ENCODE measurements at places on chromosomes 4 and X.
A peak's percentile ranks its signal among the peaks of the same experiment; 100 is the strongest.

- no peak for DNase-seq
Observed at GRCh38 chrX:19789782-19790181, 97.6 kb downstream of the SH3KBP1 start.

DNA sequence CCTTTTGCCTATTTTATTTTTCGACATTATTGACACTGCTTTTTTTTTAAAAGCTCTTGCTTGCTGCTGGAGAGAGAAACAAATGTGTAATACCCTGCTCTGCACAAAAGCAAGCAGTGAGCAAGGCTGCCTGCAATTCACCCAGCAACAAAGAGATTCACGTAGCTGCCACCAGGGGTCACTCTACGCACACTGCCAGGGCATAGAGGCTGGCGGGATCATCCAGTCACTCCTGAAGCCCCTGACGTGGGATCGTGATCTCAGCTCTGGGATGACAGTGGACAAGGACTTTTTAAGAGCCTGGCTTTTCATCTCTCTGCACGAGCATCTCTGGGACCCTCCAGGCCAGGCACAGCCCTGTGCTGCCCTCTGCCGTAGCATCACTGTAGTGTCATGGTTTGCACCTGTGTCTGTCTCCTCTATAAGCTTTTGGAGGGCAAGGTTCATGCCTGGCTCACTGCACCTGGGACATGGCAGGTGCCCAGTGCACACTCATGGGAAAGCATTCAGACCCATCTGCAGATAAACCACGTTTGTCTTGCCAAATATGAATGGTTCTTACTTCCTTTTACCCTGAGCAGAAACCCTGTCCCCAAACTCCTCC, 19.8 kb downstream of the C4orf50 start:
- DNase-seq = peak; percentile 80

DNA sequence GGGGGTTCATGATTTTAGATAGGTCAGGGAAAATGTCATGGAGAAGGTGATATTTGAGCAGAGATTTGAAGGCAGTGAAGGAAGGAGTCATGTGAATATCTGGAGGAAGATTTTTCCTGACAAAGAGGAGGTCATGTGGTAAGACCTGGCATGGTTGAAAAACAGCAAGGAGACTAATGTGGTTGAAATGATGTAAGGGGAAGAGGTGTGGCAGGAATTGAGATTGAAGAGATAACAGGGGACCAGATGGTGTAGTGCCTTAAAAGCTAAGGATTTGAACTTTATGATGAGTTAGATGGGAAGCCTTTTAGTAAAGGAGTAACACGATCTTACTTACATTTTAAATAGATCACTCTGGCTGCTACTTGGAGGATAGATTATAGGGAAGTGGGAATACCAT, 210.9 kb downstream of the RTL9 start:
- DNase-seq = no peak

GRCh38 chr4:78293821-78294301, 236.7 kb downstream of the FRAS1 start:
- no peak for DNase-seq

DNA sequence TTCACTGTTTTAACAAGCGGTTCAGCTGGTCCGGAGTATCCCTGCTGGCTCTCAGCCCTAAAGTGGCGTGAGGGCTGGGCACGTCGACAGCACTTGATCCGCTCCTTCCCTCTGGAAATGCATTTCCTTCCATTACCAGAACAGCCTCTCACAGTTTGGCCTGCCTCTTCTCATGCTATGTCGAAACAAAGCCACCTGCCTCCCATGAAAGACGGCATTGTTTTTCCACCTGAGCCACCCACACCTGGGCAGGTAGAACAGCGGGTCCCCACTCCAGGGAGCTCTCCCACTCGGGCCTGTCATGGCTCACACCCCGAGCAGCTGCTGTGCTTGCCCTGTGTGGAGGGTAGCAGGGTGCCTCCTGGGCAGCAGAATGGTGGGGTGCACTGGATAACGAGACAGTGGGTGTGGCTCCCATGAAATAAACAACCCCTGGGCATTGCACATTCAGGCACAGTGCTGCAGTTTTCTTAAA, 86.2 kb downstream of the FHDC1 start:
- DNase-seq = no peak

DNA sequence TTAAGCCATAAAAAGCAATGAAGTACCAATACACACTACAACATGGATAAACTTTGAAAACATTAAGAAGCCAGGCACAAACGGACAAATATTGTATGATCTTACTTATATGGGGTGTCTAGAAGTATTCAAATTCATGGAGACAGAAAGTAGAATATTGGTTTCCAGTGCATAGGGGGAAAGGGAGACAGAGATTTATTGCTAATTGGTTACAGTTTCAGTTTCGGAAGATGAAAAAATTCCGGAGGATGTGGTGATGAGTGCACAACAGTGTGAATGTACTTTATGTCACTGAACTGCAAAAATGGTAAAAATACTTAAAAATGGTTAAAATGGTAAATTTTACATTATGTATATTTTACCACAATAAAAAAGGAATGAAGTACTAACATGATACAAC, 5.1 kb upstream of the PRDX4 start:
- no peak for DNase-seq

- peak; percentile 75 for DNase-seq
Observed at GRCh38 chrX:154013614-154014360, 5.9 kb downstream of the IRAK1 start.

DNA sequence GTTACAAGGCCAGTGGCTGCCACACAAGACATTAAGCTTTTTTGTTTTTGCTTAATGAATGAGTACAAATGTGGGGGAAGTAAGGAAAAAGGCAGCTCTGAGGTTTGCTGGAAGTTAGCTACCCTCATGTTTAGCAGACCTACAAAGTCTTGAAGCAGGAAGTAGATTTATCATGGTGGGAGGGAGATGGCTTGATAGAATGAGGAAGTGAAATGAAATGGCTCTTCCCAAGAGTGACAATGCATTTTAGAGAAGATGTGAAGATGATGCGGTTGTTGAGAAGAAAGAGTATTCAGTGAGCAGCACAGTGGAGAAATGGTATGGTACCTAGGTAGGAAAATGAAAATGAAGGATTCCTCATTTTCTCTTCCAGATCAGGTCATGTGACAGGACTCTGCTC, 108.0 kb downstream of the SLIT2 start:
- no peak for DNase-seq

DNA sequence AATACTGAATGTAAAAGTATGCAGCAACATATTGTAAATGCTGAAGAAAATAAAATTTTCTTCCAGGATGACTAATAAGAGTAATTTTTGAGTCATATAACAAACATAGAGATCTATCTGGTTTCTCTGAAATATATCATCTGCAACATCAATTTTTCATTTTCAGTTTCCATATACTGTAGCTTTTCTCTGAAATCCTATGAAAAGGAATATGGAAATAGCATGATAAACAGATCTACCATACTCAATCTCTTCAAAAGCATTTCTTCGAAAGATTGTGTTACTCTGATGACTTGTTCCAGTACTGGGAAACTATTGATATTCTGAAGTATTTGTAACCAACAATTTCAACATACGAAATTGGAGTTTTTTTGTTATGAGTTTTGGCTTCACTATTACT, 1156.7 kb downstream of the FAM133A start:
- no peak for DNase-seq

- DNase-seq = no peak
Observed at GRCh38 chrX:20347481-20347880, 80.8 kb upstream of the RPS6KA3 start.

GRCh38 chr4:39446842-39447573, 11.7 kb downstream of the RPL9 start:
- peak; percentile 81 for DNase-seq

GRCh38 chr4:38383646-38384121, 280.3 kb upstream of the KLF3 start:
- DNase-seq = no peak

GRCh38 chr4:151276787-151277562, at the start of gene PRSS48:
TSS of gene PRSS48 (plus strand) at chr4:151277161. CDS start at chr4:151277173, 12 bp downstream.
- DNase-seq = peak; percentile 50

DNA sequence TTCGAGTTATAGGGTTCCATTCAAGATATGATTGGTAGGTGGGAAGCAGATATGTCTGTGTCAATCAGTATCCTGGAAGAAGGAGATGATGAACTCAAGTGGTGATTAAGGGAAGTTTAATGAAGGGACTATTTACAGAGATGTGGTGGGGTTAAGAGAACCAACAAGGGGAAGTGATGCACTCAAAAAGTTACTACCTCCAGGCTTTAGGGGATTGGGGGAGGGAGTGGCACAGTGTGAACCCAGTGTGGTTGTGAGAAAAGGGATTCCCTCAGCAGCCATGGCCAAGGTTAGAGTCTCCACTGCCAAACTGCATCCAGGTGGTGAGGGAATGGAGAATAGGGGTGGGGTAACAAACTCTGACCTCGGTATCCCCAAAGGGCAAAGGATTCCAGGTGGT, 27.9 kb downstream of the PKD2 start:
- no peak for DNase-seq

- DNase-seq = no peak
Observed at GRCh38 chr4:66062921-66063320, 392.6 kb upstream of the EPHA5 start.

DNA sequence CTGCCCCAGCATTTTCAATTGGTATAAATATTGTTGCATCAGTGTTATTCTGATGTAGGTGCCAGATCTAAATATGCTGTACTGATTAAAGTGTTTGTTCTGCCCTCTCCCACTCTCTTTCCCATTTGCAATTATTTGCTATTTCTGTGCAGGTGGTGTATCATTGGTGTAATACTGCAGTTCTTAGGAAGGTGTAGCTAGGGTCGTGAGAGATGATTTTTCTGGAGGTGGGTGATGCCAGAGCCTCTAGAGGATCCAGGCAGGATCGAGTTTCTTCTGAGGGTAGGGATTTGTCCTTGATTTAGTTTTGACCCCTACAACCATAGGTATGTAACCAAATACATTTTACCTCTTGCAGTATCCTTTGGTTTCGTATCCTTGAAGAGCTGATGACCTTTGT, 1.9 kb downstream of the SMAD1 start:
- no peak for DNase-seq

GRCh38 chr4:106478152-106478551, 109.6 kb upstream of the GIMD1 start:
- no peak for DNase-seq

DNA sequence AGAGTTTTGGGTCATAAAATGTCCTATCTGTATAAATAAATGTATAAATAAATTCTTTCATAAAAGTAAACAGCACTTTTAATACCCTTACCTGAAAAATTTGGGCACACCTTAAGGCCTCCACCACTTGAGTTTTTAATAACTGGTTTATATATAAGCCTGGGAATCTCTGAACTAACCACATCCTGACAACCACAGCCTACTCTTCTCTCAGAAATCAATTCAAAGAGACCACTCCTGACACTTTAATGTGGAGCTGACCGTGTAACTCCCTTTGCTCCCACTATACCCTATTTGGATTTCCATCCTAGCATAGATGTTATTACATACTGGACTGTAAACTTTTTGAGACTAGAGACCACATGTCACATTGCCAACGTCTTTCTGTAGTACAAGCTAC, 3.5 kb downstream of the FBXL5 start:
- DNase-seq = no peak

DNA sequence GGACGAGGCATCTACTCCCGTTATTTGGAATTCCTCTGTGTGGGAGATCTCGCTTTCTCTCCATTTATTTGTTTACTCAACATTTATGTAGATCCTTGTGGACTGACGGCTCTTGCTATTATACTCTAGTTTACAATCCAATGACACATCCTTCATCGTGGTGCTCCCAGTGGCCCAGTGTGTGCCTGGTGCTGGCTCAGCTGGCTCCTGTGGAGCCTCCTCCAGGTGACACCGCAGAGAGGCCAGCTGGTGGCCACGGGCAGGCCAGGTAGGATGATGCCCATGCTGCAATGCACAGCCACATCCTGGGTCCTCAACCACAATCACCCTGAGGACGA, 84.0 kb upstream of the AFAP1 start:
- no peak for DNase-seq

GRCh38 chr4:185145572-185145971, 2.5 kb downstream of the SLC25A4 start:
- no peak for DNase-seq

DNA sequence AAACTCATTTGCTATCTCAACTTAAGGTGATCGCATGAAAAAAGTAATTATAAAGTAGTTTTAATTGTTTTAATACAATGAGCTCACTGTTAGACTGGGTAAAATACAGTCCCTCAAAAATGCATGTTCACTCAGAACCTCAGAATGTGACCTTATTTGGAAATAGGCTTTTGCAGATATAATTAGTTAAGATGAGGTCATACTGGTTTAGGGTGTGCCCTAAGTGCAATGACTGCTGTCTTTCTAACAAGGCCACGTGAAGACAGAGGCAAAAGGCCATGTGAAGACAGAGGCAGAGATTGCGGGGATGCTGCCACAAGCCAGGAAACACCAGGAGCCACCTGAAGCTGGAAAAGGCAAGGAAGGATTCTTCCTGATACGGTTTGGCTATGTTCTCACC, 262.1 kb downstream of the NKX6-1 start:
- DNase-seq = no peak

DNA sequence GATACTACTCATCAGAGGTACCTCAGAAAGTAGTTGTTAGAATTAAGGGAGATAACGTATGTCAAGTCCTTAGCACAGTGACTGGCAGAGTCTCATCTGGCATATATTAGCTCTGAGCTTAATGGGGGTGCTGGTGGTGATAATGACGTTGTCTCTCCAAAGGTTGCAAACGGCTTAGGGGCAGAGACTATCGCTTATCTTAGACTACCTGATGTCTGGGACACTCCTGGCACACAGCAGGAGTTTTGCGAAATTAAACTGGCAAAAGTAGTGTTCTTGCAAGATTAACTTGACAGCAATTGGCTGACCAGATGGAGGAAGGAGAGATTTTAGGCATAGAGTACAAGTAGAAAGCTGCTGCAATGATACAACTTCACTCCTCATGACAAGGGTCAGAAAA, 300.1 kb upstream of the FTHL17 start:
- no peak for DNase-seq

DNA sequence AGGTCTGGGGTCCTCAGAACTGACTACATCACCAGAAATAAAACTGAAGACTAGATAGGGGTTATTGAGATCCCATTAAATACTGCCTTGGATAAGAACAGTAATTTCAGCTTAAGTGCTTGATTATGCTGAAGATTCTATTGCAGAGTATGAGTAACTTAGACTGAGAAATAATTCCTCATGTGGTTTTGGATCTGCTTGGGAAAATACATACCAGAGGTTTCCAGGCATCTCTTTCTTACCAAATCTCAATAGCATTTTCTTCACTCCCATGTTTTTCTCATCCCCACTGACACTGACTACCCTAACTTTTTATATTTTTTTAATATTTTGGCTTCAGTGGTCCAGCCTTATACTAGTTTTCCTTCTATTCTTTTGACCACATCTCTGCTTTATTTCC, 92.0 kb upstream of the TEX13D start:
- no peak for DNase-seq

GRCh38 chrX:39421006-39421405, 619.7 kb downstream of the MID1IP1 start:
- DNase-seq = no peak

GRCh38 chrX:41733939-41734338, 10.0 kb downstream of the GPR82 start:
- peak; percentile 52 for DNase-seq

- DNase-seq = no peak
Observed at GRCh38 chr4:168203233-168203911, 111.0 kb downstream of the ANXA10 start.

- peak; percentile 63 for DNase-seq
Observed at GRCh38 chrX:47556045-47556623, 4.9 kb upstream of the ARAF start.
